ENCODE measurements at places on chromosomes 1 and 21. TPM values are rescaled to one million over a fixed set of nuclear protein-coding genes. Genes with fewer than 3 reads are reported as not detected.

EFNA1 gene
- total RNA-seq: 2.8 TPM

TGFB2 gene
- 0.27 TPM for total RNA-seq

PNRC2 gene
- total RNA-seq: 174 TPM

PAQR6 gene
- 2.0 TPM for total RNA-seq

FNDC5 gene
- 39.4 TPM for total RNA-seq

PRKCZ gene
- total RNA-seq: 96.8 TPM

NAV1 gene
- 20.0 TPM for total RNA-seq

PTPRF gene
- 61.3 TPM for total RNA-seq

DYRK3 gene
- total RNA-seq: 24.1 TPM

- DNase-seq: no peak
These were observed 424.5 kb upstream of the DAB1 start for GRCh38 chr1:57848406-57848805.

DNA sequence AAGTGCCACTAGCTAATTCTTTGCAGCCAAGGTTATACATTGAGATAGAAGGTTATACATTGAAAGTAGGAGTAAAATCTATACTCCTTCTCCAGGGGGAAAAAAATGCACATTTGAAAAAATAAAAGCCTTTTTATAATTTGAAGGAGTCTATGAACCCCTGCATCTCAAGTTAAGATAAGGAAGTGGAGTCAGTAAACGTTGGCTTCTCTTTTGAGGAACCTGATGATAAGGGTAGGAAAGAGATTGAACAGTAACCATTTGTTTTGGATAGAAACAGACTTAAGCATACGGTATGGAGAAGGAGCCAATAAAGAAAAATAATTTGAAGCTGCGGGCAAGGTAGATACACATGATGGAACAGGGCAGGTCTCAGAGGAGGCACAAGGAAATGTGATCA is 64.1 kb downstream of the RPAP2 start:
- DNase-seq: no peak

DNA sequence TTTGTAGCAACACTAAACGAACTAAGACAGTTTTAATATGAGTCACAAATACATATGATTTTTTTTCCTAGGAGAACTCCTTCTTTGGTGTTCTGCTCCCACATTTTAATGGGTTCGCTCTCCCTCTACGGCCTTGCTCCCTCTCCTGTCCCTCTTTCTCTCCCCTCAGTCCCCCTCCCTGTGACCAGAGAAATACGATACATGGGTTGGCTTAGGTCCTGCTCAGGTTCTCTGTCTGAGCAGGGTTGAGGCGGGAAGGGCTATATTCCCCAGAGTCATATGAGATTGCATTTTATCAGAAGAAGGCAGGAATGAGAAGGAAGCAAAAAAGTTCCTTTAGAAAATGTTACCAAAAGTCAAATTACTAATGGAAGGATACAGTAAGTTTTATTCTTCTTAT is 44.6 kb downstream of the UBE2U start:
- DNase-seq: no peak

DNA sequence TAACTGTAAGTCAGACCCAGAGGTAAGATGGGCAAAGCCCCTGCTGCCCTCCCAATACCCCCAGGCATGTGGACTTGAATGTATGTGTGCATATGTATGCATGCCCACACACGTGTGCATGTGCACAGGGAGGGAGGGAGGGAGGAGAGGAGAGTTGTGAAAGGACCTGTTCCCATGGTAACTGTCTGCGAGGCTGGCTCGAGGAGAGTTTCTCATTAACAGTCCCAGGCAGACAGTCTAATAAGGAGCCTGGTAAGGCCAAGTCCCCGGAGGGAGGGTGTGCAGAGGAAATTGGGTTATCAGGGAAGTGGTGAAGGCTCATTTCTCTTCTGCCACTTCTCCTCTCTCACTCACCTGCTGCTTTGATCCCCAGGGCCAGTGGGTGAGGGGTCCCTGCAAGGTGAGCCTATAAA is 74.9 kb downstream of the NFASC start:
- no peak for DNase-seq

GRCh38 chr1:107559881-107560280 is 405.1 kb downstream of the VAV3 start:
- no peak for DNase-seq

DNA sequence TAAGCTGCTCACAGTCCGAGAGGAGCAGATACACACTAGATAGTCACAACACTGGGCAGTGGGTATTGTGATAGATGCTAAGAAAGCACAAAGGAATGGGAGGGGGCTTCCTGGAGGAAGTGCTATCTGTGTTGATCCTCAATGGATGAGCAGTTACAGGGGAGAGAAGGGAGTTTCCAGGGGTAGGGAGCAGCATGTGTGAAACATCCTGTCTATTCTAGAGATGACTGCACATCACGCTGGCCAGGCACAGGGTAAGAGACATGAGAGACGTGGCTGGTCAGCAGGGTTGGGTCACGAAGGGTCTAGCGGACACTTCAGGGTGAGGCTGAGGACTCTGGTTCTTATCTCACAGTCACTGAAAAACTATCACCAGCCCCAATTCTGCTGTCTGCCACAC is 235.2 kb downstream of the TRABD2B start:
- no peak for DNase-seq

GRCh38 chr1:98044766-98045165 is 123.9 kb upstream of the DPYD start:
- DNase-seq: no peak

DNA sequence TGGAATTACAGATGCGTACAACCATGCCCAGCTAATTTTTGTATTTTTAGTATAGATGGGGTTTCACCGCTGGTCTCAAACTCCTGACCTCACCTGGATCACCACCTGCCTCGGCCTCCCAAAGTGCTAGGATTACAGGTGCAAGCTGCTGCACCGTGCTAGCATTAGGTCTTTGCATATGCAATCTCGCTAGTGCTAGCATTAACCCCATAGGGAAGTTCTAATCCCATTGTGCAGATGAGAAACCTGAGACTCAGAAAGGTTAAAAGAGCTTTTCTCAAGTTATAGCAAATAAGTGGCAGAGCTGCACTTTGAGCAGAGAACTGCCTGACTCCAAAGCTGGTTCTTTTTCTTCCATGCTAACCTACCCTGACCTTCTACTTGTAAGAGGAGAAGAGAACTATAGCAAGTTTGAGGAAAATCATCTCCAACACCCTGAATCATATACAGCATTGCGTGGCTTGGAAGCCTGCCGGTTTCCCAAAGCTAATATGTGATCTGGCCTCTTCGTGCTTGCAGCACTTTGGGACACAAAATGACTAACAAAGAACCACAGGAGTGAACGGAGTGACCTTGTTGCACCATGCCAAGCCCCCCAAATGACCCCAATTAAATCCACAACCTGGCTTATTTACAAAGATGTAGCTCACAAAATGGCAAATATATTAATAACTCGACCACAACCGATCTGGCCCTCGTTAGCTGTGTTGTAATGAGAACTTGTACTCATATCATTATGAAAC is 185.1 kb downstream of the TM2D1 start:
- DNase-seq: no peak

GRCh38 chr1:56868761-56869160 is 14.2 kb downstream of the C8A start:
- DNase-seq: no peak

DNA sequence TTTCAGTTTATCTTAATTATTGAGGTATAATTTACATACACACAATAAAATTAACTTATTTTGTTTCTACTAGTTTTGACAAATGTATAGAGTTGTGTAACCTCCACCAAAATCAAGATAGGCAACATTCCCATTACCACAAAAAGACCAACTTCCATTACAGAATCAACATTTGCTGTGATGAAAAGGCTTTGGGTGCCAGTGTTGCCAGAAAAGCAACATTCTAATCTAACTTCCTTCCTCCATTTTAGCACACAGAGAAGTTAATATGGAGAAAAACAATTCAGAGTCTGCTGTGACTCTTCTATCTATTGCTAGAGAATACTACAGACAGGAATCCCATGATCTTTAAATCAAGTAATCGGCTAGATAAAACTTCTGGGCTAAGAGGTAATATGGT is 245.3 kb downstream of the RERE start:
- no peak for DNase-seq

- DNase-seq: no peak
These were observed 144.7 kb downstream of the TGFBR3 start for GRCh38 chr1:91741301-91741700.

GRCh38 chr1:25669781-25670567 is 53.4 kb downstream of the MAN1C1 start:
- DNase-seq: no peak

DNA sequence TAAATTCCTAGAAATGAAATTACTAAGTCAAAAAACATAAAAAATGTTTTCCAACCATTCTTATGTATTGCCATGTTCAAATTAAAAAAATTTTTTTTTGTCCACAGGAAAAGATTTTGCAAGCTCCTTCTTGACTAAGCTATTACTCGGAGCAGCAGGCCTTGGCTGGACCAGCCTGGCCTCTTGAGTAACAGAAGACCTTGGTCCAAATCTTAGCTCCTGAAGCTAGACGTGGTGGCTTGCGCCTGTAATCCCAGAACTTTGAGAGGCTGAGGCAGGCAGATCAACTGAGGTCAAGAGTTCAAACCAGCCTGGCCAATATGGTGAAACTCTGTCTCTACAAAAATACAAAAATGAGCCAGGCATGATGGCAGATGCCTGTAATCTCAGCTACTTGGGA is 77.6 kb downstream of the CLSTN1 start:
- DNase-seq: no peak

- DNase-seq: no peak
These were observed 6.0 kb upstream of the AGO1 start for GRCh38 chr1:35876988-35877387.

DNA sequence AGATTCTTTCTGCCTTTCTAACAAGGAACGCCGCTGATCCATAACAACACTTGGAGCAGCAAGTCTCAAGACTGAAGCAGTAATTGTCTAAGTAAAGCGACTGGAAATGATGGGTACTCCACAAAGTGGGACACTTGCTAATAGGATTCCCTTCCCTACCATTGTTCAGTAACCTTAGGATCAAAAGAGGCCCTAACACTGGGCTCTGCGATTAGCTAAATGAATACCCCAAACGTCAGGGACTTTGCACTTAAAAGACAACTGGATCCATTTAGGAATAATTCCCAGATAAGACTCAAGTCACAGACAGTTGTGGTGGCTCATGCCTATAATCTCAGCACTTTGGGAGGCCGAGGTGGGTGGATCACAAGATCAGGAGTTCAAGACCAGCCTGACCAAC is 221.9 kb upstream of the FGGY start:
- DNase-seq: no peak

DNA sequence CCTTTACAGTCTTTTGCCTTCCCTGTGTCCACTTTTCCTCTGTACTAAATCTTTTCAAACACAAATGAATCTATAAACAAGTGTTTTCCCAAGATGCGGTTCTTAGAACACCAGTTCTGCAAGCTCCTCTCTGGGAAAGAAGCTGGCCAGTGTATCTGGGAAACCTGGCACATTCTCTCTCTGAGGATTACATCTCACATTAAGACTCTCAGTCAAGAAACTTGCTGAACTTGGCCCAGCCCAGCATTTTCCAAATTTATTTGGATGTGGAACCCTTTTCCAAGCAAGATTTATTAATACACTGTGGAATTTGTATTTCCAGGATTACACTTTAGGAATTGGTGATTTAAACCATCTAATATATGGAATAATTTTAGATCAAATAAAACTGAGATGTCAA is 105.7 kb downstream of the ZNF281 start:
- no peak for DNase-seq

DNA sequence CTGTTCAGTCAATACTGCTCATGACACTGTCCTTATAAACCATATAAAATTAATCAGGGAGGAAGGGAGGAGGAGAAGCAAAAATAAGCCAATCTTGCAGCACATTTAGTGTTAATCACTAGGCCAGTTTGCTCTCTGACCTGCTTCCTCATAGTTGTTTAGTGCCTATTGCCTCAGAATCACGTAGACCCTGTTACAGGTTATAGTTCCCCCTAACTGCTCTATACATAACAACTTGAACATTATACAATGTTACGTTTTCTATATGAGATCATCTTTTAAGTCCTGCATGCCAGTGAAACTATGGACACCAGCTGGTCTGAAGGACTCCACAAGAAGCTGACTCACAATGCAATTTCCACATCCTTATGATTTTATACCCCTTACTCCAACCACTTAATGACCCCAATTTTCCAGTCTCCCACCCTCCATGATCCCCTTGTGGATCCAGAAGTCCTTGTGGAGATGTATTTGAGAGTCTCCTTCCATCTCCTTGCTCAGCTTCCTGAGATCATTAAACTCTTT is 34.9 kb upstream of the TACSTD2 start:
- no peak for DNase-seq

- DNase-seq: no peak
These were observed 8.1 kb upstream of the PMVK start for GRCh38 chr1:154944401-154945159.

DNA sequence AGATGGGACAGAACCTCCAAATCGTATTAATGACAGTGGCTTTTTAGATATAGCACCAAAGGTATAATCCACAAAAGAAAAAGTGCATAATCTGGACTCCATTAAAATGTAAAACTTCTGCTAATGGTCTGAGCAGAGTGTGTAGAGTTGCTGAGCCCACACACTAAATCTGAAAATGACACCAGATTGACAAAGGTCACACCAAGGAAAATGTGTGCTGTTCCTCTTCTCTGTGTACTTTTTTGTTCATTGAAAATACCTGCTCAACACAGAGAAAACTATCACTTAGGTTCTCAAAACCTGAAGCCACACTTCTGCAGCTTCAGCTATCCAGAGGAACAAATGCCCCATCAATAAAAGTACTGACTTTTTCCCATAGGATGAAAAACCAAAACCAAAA is 146.2 kb downstream of the AK5 start:
- no peak for DNase-seq

DNA sequence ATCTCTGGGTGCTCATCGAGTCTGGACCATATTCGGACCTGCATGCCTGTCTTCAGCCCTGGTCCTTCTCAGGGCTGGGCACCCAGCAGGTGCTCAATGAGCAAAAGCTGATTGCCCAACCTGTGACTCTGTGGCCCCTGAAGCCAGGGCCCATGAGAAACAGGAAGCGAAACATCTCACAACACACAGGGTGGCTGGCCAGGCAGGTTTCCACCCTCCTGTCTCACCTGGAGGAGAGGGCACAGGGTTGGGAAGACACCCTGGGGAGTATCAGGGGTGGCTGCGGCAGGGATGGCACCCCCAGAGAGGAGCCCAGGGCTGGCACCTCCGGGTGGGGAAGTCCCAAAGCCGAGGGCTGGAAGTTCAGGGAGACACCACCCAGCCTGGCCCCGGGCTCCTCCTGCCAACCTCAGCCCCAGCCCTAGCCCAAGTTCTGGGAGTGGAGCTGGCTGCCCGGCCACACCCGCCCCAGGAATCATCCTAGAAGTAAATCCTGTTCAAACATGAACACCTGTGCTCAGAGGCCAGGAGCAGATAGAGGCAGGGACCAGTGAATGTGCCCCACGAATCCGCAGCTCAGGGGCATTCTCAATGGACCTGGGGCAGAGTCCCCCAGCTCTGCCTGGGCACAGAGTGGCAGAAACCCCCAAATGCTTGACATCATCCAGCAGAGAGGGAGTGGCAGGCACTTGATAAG is 54.6 kb downstream of the RAP1GAP start:
- DNase-seq: no peak

All from G401 (cell line).